ENCODE measurements at places on chromosomes 16 and 17. TPM values are rescaled to one million over a fixed set of nuclear protein-coding genes. Genes with fewer than 3 reads are reported as not detected.

Gene TMEM100
- total RNA-seq, result 3.0 TPM

Gene MT1A
- not detected for total RNA-seq

DNA sequence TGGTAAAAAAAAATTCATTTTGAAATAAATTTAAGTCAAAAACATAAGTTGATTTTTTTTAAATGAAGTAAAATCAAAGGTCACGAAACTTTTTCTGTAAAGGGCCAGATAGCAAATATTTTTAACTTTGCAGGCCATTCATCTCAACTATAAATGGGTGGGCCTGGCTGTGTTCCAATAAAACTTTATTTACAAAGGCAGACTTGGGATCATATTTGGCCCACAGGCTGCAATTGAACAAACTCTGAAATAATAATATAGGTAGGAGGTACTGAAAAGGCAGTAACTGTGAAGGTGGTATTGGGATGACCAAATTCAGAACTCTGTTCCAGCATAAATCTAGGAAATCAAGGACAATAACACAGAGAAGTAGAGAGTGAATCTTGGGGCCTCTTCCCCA, 12.2 kb upstream of the EMP2 start:
- DNase-seq, result no peak

GRCh38 chr17:73199751-73200317, 7.0 kb downstream of the COG1 start:
- no peak for DNase-seq

Measured in myocyte (in vitro differentiated cells).